ENCODE measurements at places on chromosomes 6 and 20. TPM values are rescaled to one million over a fixed set of nuclear protein-coding genes. Genes with fewer than 3 reads are reported as not detected.

- DNase-seq, result no peak
Observed at GRCh38 chr6:17869753-17870050, 117.7 kb downstream of the KIF13A start.

GRCh38 chr6:31070711-31071197 is 41.6 kb downstream of the C6orf15 start:
- DNase-seq, result peak; percentile 64

ME1 gene
- total RNA-seq, result 38.5 TPM

PTCRA gene
- not detected for total RNA-seq

BHLHE23 gene
- total RNA-seq, result not detected

SPDEF gene
- 0.14 TPM for total RNA-seq

DNA sequence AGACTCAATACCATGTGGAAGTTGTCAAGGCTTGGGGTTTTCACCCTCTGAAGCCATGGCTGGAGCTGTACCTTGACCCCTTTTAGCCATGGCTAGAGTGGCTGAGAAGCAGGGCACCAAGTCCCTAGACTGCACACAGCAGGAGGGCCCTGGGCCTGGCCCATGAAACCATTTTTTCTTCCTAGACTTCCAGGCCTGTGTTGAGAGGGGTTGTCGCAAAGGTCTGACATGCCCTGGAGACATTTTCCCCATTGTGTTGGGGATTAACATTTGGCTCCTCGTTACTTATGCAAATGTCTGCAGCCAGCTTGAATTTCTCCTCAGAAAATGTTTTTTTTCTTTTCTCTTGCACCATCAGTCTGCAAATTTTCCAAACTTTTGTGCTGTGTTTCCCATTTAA is 196.4 kb downstream of the SLC16A10 start:
- no peak for DNase-seq

FLRT3 gene
- total RNA-seq, result 6.9 TPM

TTBK1 gene
- total RNA-seq, result not detected

SLC17A3 gene
- not detected for total RNA-seq

SLC35A1 gene
- total RNA-seq, result 16.4 TPM

MLN gene
- not detected for total RNA-seq

GSTA2 gene
- not detected for total RNA-seq

DNA sequence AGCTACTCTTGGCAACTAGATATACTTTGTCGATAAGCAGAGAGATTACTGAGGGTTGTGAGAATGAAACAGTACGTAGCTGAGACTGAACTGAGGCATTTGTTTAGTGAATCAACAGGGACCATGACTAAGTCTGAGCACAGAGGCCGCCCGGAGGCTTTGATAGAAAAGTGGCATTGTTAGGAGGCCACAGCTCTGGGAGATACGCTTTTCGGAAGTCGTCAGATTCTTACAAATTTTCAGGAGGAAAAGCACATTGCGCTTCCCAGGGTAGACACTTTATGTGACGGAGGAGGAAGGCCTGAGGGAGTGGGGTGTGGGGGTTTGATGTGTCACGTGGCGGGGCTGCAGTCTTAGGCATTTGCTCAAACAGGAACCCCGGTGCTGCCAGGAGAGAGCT is 69.4 kb downstream of the PSMG4 start:
- DNase-seq, result peak; percentile 80

GRCh38 chr20:38108986-38109541 is 56.0 kb downstream of the TGM2 start:
- peak; percentile 52 for DNase-seq

Data from astrocyte (in vitro differentiated cells and primary cell).